ENCODE measurements at places on chromosomes 3 and 15. TPM values are rescaled to one million over a fixed set of nuclear protein-coding genes. Genes with fewer than 3 reads are reported as not detected.

Gene MUC4
- 0.11 TPM for total RNA-seq

Gene PRSS50
- total RNA-seq, result 0.22 TPM

Gene IRAK2
- total RNA-seq, result 2.0 TPM

Gene USP8
- total RNA-seq, result 43.9 TPM

- H3K4me3 ChIP-seq, result no peak overlapping the region
- H3K36me3 ChIP-seq, result no peaks in the 10 kb centered on the region
- no peaks in the 10 kb centered on the region for H3K27me3 ChIP-seq
- H3K27ac ChIP-seq, result no peak overlapping the region
- no peaks in the 10 kb centered on the region for H3K4me1 ChIP-seq
Measured at GRCh38 chr3:11250902-11251806, 21.0 kb upstream of the ATG7 start.
